ENCODE measurements at places on chromosomes 1 and 21. TPM values are rescaled to one million over a fixed set of nuclear protein-coding genes. Genes with fewer than 3 reads are reported as not detected.

The NCAM2 gene
- total RNA-seq: 8.5 TPM

The OR6K3 gene
- not detected for total RNA-seq

The CD247 gene
- total RNA-seq: not detected

The PTPRC gene
- under 0.01 TPM for total RNA-seq

The CFAP45 gene
- total RNA-seq: 0.51 TPM

The MGST3 gene
- 346 TPM for total RNA-seq

The NUF2 gene
- 0.51 TPM for total RNA-seq

The TAS1R1 gene
- under 0.01 TPM for total RNA-seq

The SELL gene
- total RNA-seq: under 0.01 TPM

The PM20D1 gene
- not detected for total RNA-seq

The ACTRT2 gene
- total RNA-seq: not detected

The CYP4A11 gene
- total RNA-seq: not detected

The B3GALT2 gene
- total RNA-seq: 1.3 TPM

The NMNAT2 gene
- under 0.01 TPM for total RNA-seq

The AMY1C gene
- total RNA-seq: not detected

The ITLN2 gene
- total RNA-seq: not detected

The KCNQ4 gene
- under 0.01 TPM for total RNA-seq

The EIF3I gene
- total RNA-seq: 277 TPM

The ATP1A4 gene
- 0.26 TPM for total RNA-seq

The ESRRG gene
- total RNA-seq: 0.83 TPM

The CRP gene
- total RNA-seq: not detected

The FCRLA gene
- 0.17 TPM for total RNA-seq

The SIM2 gene
- not detected for total RNA-seq

The EPHA2 gene
- 24.6 TPM for total RNA-seq

The HPDL gene
- total RNA-seq: 0.17 TPM

The PRR9 gene
- not detected for total RNA-seq

The LCE2C gene
- total RNA-seq: not detected

The GRHL3 gene
- not detected for total RNA-seq

The IVL gene
- total RNA-seq: not detected

The LMX1A gene
- not detected for total RNA-seq

The CNKSR1 gene
- total RNA-seq: not detected

The FAM43B gene
- total RNA-seq: under 0.01 TPM

The PGLYRP3 gene
- total RNA-seq: not detected

The CBR3 gene
- total RNA-seq: 13.4 TPM

The KRTAP10-3 gene
- not detected for total RNA-seq

The SPATA6 gene
- 7.4 TPM for total RNA-seq

The SLC39A1 gene
- total RNA-seq: 113 TPM

The PHLDA3 gene
- total RNA-seq: 141 TPM

The IGFN1 gene
- total RNA-seq: 0.17 TPM

The CFHR3 gene
- total RNA-seq: 0.26 TPM

The ZBTB8A gene
- total RNA-seq: 5.9 TPM

The TOMM20 gene
- total RNA-seq: 92.7 TPM

The ZSWIM5 gene
- 0.77 TPM for total RNA-seq

The OR2T33 gene
- not detected for total RNA-seq

The SLC35D1 gene
- total RNA-seq: 20.3 TPM

The BTBD19 gene
- total RNA-seq: 5.0 TPM

The FCGR1A gene
- not detected for total RNA-seq

The GALNT2 gene
- 106 TPM for total RNA-seq

The EDN2 gene
- total RNA-seq: not detected

The TDRD5 gene
- not detected for total RNA-seq

The TSPAN1 gene
- 0.26 TPM for total RNA-seq
